GM12864 (cell line): ENCODE measurements at places on chromosomes 12 and 14.

DNA sequence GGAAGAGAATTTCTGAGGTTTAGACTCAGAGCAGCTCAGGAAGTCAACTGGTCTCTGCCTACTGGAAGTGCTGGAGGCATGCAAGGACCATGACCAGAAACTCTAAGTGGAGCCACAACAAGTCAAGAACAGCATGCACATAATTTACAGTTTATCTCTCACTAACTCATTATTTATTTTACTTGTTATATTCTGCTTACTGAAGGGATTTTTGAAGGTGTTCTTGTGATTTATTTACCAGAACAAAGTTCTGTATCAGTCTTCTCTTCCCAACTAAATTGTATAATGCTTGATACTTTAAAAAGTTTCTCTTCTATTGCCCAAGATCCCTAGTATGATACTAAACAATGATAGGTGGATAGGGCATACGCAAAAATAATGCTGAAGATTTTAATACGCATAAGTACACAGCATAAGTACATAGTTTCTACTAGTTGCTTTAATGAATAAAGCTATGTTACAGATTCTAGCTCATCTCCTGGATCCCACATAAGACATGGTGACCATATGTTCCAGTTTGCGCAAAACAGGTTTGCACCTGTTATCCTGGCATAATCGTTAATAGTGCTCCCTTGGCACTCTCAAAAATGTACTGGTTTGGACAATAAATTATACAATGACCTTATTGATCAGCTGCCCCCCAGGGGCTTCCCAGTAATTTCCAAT is 11.6 kb upstream of the SPTB start:
- no peak for DNase-seq

- no peak for DNase-seq
These were observed 1.3 kb upstream of the DTX3 start for GRCh38 chr12:57603324-57603723.

- no peak for DNase-seq
These were observed 118.8 kb downstream of the SNAPC1 start for GRCh38 chr14:61881046-61881445.

GRCh38 chr14:102235275-102235897 is 69.6 kb downstream of the MOK start:
- DNase-seq, result peak; percentile 33

DNA sequence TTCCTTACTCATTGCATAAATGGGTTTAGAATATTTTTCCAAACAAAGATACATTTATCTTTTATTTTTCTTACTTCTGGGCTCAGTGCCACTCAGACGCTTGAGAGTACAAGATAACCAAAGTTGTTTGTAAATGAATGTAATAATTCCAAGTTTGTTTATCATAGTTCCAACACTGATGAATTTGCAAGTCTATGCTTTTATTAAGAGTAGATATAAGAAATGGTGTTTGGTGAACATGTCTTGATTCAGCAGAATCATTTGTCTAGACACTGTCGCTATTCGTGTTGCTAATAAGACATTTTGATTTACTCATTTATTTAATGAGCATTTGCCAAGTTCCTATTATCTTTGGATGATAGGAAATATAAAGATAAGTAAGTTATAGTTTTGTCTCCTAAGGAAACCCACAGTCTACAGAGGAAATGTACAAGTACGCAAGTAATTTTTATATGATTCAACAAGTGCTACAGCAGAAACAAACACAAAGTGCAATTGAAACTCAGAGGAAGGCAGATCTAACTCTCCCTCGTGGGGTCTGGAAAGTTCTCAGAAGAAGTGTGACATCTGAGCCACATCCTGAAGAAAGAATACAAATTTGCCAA is 132.8 kb upstream of the FSCB start:
- no peak for DNase-seq

DNA sequence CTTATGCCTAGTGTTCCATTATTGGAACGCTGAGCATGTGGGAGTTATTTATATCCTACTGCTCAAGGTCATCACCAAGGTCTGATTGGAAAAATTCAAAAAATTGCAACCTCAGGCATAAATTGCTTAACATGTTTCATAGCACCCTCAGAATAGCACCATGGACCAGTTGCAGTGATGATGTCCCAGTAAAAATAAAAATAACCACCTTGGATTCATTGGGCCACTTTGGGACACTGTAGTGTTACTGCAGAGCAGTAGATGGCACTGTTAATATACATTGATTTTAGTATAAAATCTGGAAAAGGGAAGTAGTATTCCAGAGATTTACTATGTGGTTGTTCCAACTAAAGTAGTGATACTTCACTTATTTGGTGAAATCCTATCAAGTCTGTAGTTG is 31.0 kb upstream of the PTCSC3 start:
- no peak for DNase-seq

GRCh38 chr14:69536971-69537370 is 37.7 kb downstream of the CCDC177 start:
- no peak for DNase-seq

GRCh38 chr12:63989301-63989845 is 144.9 kb downstream of the SRGAP1 start:
- DNase-seq, result no peak

- no peak for DNase-seq
These were observed at the start of gene FBLN5 for GRCh38 chr14:91947475-91948184. FBLN5 (minus strand) TSS chr14:91947694; CDS start chr14:91947229, 465 bp downstream.

DNA sequence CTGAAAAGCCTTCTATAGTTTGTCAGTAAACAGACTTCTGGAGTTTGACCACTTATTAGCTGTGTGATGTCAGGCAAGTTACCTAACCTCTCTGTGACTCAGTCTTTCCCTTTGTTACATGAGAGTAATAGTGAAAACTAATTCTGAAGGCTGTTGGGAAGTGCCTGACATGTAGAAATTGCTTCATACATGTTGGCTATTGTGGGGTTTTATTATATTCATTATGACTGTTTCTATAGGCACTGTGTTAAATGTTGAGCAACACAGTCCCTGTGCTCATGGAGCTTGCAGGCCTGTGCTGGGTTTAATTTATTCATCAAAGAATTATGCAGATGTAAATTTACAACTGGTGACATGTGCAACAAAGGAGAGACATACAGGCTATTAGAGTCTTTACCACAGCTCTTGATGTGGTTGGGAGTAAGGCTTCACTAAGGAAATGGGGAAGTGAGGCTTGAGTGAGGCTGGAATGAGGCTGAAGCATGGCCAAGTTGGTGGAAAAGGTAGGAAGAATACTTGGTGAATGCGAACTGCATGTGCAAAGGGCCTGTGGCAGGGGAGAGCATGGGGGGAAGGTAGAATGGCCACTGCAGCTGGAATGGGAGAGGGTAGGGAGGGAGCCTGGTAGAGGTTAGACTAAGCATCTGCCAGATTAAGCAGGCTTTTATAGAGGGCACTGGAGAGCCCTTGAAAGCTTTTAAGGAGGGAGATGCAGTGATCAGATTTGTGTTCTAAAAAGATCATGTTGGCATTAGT is 236.4 kb upstream of the CRY1 start:
- DNase-seq, result no peak

DNA sequence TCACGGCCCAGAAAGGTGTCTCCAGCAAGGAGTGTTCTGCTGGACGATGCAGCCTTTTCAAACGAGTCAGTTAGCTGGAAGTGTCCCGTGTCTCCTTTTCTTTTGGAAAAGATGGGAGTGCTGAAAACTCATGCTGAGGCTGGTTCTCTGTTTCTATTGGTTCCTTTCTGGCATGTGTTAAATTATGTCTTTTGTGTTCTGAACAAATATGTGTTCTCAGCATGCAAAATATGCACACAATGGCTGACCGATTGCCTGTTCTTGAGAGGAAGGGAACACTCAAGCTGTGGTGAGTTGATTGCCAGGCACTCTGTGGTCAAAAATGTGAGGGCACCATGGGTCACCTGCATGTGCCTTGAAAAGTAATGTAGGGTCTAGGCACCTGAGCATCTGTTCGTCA is 181.3 kb downstream of the CACNA1C start:
- no peak for DNase-seq

GRCh38 chr14:73438993-73439392 is 19.4 kb downstream of the NUMB start:
- no peak for DNase-seq

GRCh38 chr12:11553871-11554533 is 95.5 kb upstream of the ETV6 start:
- DNase-seq, result peak; percentile 73

- DNase-seq, result no peak
These were observed 25.6 kb downstream of the OTUB2 start for GRCh38 chr14:94051779-94052178.

GRCh38 chr14:20516921-20517320 is 11.6 kb downstream of the RNASE10 start:
- no peak for DNase-seq

GRCh38 chr14:88990856-88991255 is 166.4 kb downstream of the TTC8 start:
- DNase-seq, result no peak

GRCh38 chr14:76097547-76097946 is 54.2 kb upstream of the GPATCH2L start:
- DNase-seq, result no peak

- no peak for DNase-seq
These were observed 469.4 kb downstream of the FOXG1 start for GRCh38 chr14:29235991-29236390.

- no peak for DNase-seq
These were observed 24.9 kb downstream of the DEGS2 start for GRCh38 chr14:100134586-100134985.

DNA sequence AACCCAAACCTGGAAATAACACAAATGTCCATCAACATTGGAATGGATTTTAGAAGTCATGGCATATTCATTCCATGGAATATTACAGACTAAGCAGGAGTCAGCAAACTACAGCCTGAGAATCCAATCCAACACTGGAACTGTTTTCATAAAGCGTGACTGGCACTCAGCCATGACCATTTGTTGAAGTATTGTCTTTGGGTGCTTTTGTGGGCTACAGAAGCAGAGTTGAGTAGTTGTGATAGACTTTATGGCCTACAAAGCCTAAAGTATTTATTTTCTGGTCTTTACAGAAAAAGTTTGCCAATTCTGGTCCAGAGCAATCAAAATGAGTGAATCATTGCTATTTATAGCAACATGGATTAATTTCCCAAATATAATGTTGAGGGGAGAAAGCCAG is 34.5 kb upstream of the FRS2 start:
- no peak for DNase-seq

- DNase-seq, result no peak
These were observed 34.4 kb downstream of the DDX51 start for GRCh38 chr12:132109741-132110140.

- no peak for DNase-seq
These were observed 56.6 kb downstream of the TTC9 start for GRCh38 chr14:70698288-70698687.

- no peak for DNase-seq
These were observed 206.8 kb downstream of the DACT1 start for GRCh38 chr14:58844544-58844943.

DNA sequence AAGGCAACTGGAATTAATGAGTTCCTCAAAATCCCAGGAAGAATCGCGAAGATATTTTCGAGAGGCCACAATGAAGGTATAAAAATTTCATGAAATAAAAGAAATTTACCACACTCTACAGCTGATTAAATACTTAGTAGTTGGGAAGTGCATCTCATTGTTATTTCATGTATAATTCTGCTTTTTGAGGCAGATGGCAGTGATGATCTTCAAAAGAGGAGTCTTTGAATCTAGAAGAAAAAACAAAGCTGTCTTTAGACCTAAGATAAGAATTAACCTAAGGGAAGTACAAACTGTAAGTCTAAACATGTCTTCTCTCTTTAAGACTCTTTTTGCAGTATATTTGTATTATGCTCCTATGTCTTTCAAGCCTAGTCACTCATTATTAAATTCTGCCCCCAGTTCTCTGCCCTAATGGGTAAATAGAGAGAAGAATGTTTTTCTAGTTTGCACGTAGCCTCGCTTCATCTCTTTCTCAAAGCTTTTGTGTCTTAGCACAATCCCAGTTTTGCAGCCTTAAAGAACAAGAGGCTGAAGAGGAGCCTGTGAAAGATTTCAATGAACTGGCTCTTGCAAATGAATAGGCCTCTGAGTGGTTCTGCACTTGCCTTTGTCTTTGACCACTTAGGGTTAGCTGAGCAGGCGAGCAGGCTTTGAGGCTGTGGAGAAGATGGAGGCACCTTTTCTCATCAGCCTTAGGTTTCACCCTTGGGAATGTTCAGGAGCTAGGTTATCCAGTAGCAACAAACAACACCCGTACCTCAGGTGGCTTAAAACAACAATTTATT is 32.7 kb downstream of the CFAP54 start:
- no peak for DNase-seq

- no peak for DNase-seq
These were observed 158.9 kb downstream of the SLC5A8 start for GRCh38 chr12:101051151-101051550.

GRCh38 chr12:121025442-121026226 is 9.3 kb upstream of the C12orf43 start:
- no peak for DNase-seq

GRCh38 chr14:104395941-104396681 is 183.5 kb upstream of the C14orf180 start:
- DNase-seq, result no peak

- no peak for DNase-seq
These were observed 31.5 kb downstream of the COA8 start for GRCh38 chr14:103594265-103594664.

DNA sequence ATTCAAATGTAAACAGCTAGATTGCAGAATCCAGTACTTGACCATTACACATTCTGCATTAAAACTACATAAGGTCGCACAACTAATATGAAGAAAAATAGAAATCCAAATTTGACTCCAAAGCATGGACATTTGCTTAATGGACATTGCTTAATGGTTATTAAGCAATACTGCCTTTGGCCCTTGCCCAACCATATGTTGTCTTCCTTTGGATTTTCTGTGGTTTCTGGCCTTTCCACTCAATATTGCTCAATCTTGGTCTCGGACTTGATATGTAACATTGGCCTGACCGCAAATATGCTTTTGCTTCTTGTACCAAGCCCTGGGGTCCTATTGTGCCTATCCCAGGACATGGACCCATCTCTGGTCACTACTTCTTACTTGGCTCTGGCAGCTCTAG is 67.2 kb downstream of the PTPRR start:
- DNase-seq, result no peak

DNA sequence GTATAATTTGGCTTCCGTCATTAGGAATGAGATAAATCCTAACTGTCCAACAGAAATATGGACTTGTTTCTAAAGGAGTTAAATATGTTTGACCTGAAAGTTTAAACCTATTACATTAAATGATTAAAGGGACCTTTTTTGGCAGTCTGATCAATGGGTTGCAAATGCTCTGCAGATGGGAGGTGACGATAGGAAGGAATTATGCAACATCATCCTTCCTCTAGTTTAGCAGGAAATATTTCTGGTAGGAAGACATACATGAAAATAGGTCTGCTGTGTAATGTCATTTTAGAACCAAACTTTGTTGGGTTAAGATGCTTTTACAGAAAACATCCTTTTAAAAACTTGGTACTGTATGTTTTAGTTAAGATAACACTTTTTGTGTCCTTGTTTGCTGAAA is 2.6 kb downstream of the LRRC10 start:
- no peak for DNase-seq

- no peak for DNase-seq
These were observed 311.2 kb downstream of the CACNA1C start for GRCh38 chr12:2363836-2364609.

DNA sequence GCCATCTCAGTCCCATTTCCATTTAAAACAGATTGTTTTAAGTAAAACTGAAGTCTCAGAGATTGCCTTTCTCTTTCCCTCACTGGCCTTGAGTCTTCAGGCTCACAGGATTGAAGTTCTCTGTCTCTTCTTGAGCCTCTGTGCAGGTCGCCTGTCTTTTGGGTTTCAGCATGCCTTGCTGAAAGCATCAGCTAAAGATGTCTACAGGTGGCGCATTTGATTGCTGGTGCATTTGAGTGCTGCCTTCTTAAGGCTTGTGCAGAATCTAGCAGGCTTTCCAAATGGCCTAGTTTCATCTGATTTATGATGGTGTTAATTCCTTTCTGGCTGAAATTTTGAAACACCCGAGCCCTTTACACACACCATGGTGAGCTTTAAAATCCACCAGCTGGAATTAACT is 1062.2 kb upstream of the FBXO33 start:
- DNase-seq, result no peak
